ENCODE measurements at places on chromosomes 2 and 18.

DNA sequence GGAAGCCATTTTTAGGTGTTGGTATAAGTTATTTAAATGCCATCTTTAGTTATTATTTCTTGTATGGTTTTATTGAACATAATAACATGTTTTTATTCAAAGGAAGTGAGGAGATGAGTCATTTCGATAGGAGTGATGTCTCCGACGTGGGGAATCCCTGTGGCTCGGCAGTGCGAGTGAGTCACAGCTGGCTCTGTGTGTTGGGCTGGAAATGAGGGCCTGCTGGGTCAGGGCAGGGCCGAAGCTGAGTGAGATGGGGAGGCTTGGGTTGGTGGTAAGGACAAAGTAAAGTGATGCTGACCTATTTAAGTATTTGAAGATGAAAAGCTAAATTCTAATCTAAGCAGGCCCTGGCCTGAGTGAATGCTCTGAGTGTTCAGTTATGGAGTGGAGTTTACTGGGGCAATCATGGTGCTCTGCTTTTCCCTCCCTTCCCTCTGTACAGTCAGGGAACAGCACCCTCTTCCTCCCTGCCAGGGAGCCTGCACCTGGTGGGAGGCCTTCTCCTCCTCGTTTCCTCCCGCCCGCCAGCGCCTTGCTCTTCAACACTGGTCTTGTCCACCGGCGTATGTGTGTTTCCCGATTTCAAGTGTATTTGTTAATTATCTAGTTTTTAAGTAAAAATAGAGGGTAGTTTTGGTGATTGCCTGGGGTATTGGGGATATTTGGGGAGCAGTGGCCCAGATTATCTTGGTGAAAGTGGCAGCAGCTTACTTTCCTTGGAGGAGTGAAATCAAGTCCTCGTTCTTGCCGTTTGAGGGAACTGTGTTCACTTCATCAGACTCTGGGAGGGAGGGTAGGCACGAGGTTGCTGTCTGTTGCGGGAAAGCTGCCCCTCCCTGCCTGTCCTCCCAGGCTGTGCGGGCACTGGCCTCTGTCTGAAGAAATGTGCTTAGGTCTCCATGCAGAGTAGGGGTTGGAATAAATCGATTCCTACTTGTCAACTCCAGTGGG lies 157.0 kb downstream of the LDLRAD4 start:
- DNase-seq: peak; percentile 38

DNA sequence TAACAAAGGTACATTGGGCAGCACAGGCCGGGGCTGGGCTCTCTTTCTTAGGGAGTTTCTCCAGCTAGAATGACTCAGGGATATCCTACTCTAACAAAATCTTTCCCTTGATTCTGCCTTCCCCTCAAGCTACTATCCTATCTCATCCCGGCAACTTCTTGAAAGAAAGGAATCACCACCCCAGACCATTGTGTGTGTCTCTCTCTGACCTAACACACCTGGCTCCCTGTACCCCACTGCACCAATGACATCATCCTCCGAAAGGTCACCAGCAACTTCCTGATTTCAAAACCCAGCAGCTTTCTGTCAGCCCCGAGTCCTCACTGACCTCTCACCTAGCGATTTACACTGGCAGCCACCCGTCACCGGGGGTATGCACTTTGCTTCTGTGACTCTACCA lies 72.1 kb upstream of the MAP4K4 start:
- no peak for DNase-seq

DNA sequence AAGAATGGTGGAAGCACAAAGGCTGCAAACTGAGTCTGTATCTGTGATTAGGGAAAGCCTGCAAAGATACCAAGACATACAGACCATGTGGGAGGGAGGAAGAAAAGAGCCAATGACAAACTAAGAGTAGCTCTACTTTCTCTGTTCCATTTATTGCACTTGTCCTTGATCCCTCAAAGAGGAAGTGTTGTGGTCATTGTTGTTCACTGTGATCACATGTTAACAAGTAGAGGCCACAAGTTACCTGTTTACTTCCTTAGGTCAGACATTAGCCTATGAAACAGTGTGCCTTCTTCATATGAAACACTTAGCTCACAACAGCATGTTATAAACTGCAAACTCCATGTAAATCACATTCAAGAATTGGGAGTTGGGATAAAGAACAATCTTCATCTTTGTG lies 32.6 kb downstream of the MAP2 start:
- DNase-seq: no peak

GRCh38 chr2:174787487-174788205 lies 23.4 kb upstream of the CHRNA1 start:
- no peak for DNase-seq

- peak; percentile 20 for DNase-seq
Observed at GRCh38 chr18:34787931-34788532, 77.9 kb downstream of the DTNA start.

DNA sequence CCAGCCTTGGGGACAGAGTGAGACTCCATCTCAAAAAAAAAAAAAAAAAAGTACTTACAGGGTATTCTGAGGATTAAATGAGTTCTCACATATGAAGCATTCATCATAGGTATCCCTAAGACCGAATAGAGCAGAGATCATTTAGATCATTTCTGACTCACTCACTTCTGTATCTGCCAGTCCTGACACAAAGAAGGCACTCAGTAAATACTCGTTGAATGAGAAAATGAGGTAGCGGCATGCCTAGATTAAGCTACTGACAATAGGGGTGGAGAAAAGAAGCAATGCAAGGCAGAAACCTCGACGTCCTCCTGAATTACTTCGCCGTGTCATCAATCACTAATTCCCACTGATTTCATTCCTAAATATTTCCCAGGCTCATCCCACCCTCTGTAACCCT lies 103.8 kb downstream of the GREB1L start:
- DNase-seq: no peak

DNA sequence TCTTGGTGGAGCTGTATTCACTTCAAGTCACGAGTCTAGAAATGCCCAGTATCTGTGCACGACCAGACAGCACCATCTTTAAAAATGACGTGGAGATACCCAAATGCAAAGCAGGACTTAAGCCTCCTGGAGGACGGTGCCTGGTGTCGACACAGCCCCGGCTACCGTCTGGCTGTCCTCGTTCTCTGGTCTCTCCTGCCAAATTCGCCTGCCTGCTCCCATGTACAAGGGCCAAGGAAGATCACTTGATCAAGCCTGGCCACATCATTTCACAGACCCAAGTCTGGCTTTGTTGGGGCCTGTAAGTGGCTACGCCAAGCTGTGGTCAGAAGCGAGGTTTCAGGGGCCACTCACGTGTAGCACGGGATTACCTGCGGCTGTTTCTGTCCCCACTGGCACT lies 9.4 kb downstream of the ODC1 start:
- DNase-seq: peak; percentile 76

GRCh38 chr2:49801898-49802450 lies 647.7 kb upstream of the FSHR start:
- DNase-seq: no peak

DNA sequence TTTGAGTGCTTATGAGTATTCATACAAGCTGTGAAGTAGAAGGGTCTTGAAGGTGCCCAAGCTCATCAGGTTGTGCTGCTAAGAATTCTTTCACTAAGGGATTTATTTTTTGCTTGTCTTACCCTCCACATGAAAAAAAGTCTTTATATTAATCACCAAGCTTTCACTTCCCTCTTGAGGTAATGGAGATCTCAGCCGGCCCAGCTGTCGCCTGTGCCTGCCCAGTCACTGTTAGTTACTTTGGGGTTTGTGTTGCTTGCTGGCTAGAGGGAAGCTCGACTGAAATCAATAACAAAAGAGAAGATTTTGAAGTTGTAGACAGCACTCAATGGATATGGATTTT lies 21.9 kb downstream of the MC2R start:
- DNase-seq: no peak

- no peak for DNase-seq
Observed at GRCh38 chr2:25000503-25001324, 29.0 kb upstream of the DNAJC27 start.

DNA sequence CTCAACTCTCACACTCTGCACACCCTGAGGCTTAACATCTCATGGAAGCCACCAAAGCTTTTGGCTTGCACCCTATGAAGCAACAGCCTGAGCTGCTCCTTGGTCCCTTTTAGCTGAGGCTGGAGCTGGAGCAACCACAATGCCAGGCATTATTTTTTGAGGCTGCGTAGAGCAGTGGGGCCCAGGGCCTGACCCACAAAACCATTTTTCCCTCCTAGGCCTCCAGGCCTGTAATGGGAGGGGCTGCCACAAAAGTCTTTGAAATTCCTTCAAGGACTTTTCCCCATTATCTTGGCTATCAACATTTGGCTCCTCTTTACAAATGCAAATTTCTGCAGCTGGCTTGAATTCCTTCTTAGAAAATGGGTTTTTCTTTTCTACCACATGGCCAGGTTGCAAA lies 39.8 kb downstream of the CTNNA2 start:
- DNase-seq: no peak

GRCh38 chr2:86417961-86418360 lies 23.2 kb upstream of the KDM3A start:
- no peak for DNase-seq

DNA sequence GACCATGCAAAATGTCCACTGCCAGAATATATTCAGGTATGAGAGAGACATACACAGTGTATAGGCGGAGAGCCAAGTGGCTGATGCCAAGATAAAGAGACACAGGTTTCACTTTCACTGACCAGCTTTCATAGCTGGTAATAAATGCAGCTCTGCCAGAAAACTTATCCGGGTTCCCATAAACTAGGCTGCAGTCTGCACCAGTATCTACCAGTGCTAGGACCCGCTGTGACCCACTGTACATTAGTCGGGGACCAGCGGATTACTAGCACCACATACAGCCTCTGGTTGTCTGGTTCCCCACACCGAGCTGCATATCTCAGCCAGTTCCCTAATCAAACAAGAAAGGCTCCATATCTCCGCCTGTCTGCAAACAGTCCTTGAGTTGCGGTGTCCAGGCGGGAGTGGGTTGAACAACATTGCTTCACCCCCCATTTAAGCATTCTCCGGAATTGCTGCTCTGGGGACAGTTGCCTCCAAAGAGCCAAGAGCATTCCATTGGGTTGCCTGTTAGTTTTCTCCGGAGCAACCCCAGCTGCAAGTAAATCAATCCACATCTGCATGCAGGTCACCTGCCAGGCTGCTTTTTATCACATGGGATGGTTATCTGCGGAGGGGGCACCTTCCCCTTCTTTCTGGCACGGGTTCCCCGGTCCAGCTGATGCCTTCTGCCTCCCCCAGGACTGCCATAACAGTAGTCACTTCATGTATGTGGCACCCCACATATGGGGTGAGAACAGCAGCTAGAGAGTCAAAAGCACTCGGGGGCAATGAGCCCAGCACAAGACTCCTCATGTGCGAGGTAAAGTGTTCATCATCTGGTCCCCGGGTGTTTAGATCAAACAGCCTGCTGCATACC lies 18.0 kb upstream of the KLHL23 start:
- DNase-seq: no peak

GRCh38 chr2:165572151-165572550 lies 102.7 kb downstream of the CSRNP3 start:
- DNase-seq: no peak

GRCh38 chr2:221808488-221808887 lies 236.4 kb upstream of the EPHA4 start:
- DNase-seq: no peak

DNA sequence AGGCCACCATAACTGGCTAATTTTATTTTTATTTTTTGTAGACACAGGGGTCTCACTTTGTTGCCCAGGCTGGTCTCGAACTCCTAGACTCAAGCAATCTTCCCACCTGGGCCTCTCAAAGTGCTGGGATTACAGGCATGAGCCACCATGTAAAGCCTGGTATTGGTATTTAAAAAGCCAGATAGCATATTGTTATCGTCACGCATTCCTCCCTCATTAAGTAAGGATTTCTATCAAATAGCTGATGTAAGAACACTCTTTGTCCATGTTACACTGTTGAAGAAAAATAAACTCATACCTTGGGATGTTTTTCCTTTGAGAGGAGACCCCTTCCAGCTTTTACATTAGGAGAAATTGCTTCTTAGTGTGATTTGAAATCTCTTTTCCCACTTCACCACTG lies 39.2 kb upstream of the DARS1 start:
- no peak for DNase-seq

DNA sequence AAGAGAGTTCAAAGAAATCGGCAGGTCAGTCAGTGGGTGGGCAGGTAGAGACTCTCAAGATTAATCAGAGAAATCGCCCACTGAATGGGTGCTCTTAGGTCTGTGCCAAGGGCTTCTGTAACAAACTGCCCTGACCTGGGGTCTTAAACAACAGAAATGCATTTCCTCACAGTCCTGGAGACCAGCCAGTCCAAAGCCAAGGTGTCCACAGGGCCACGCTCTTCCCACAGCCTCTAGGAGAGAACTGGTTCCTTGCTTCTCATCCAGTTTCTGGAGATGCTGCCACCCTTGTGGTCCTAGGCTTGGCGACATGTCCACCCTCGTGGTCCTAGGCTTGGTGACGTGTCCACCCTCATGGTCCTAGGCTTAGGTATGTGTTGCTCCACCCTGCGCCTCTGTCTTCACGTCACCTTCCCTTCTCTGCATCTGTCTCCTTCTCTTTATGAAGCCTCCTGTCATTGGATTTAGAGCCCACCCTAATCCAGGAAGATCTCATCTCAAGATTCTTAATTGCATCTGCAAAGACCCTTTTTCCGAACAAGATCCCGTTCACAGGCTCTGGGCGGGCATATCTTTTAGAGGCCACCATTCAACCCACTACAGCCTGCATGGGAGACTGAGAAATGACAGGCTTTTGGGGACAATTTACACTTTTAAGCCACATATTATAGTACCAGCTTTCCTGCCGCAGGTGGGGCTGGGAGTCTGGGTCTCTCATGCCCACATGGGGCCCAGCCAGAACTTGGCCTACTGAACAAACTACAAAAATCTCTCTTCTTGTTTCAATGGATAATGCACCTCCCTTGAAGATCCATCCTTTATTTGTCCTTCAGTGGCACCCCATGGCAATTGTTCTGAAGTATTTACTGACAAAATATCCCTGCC lies 161.3 kb downstream of the ASB1 start:
- no peak for DNase-seq

- DNase-seq: no peak
Observed at GRCh38 chr18:78975292-78975691, 4.3 kb upstream of the SALL3 start.

- no peak for DNase-seq
Observed at GRCh38 chr18:31419457-31419932, 28.0 kb upstream of the DSG3 start.

DNA sequence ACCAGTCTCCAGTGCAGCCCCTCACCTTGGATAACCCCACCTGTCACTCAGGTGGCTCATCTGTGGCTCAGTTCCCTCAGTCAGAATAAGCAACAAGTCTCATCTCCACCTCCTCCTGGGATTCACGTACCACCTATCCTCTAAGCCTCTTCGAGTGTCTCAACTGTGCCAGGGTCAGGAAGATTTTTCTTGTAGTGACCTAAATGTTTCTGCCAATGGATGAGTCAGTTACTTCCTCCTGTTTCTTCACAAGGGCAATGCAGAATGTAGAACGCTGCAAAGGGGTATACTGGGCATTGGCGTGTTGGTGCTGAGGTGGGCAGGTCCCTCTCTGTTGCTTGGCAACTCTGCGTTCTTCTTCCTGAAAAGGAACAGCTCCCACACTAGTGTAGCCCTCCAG lies 213.3 kb upstream of the CXCR4 start:
- no peak for DNase-seq

- DNase-seq: no peak
Observed at GRCh38 chr2:86195808-86196387, 636 bp upstream of the IMMT start.

GRCh38 chr2:200736646-200737274 lies 75.0 kb upstream of the BZW1 start:
- no peak for DNase-seq

- DNase-seq: no peak
Observed at GRCh38 chr2:11889101-11889850, 142.8 kb downstream of the LPIN1 start.
